ENCODE measurements at places on chromosomes 16 and 17.

DNA sequence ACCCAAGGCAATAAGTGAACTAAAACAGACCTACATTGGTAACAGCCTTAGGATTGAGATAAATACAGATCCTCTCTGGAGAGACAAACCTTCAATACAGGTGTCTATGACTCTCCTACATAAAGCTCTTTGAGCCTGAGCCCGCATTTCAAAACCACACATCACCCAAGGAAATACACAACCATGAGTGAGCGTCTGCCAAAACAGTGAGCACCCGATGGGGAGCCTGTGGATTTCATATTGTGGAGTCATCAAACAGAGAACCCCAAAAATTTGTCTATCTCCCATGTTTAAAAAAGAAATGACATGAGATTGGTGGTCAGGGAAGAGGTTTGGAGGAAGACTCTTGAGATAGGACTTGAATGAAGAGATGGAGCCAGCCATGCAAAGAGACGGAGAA lies 102.2 kb upstream of the LHX1 start:
- DNase-seq = no peak

DNA sequence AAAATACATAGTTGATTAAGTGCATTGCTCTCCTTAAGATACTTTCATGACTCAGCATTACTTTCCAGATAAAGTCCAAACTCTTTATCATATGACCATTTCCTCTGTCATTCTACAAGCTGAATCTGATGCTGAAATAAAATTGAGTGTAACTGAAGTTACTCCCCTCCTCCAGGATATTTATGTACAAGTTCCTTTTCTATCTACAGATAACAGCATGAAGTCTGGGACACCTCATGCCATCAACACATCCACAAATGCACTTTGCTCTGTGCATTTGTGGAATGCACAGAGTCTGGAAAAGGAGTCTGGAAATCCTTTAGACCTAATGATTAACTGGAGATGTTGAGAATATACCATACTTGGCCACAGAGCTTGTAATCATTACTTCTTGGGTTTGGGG lies 60.5 kb downstream of the ACSM2B start:
- DNase-seq = no peak

GRCh38 chr16:77556201-77556873 lies 121.5 kb upstream of the ADAMTS18 start:
- no peak for DNase-seq

- DNase-seq = peak; percentile 74
Measured at GRCh38 chr16:67186550-67186950, 2.8 kb upstream of the MATCAP1 start.

GRCh38 chr17:56034197-56034635 lies 119.1 kb upstream of the ANKFN1 start:
- peak; percentile 4 for DNase-seq

GRCh38 chr16:20622498-20622870 lies 46.3 kb upstream of the ACSM2B start:
- DNase-seq = no peak

DNA sequence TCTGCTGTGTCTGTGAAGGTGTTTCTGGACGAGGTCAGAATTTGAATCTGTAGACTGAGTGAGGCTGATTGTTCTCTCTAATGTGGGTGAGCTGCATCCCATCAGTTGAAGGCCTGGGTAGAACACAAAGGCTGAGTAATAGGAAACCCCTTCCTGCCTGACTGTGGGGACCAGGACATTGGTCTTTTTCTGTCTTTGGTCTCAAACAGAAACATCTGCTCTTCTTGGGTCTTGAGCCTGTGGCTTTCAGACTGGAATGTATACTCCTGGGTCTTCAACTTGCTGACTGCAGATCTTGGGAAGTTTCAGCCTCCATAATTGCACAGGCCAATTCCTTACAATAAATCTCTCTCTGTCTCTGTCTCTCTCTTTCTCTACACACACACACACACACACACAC lies 19.6 kb upstream of the LRRC75A start:
- no peak for DNase-seq

GRCh38 chr17:78986649-78987328 lies 7.1 kb upstream of the LGALS3BP start:
- DNase-seq = peak; percentile 53

DNA sequence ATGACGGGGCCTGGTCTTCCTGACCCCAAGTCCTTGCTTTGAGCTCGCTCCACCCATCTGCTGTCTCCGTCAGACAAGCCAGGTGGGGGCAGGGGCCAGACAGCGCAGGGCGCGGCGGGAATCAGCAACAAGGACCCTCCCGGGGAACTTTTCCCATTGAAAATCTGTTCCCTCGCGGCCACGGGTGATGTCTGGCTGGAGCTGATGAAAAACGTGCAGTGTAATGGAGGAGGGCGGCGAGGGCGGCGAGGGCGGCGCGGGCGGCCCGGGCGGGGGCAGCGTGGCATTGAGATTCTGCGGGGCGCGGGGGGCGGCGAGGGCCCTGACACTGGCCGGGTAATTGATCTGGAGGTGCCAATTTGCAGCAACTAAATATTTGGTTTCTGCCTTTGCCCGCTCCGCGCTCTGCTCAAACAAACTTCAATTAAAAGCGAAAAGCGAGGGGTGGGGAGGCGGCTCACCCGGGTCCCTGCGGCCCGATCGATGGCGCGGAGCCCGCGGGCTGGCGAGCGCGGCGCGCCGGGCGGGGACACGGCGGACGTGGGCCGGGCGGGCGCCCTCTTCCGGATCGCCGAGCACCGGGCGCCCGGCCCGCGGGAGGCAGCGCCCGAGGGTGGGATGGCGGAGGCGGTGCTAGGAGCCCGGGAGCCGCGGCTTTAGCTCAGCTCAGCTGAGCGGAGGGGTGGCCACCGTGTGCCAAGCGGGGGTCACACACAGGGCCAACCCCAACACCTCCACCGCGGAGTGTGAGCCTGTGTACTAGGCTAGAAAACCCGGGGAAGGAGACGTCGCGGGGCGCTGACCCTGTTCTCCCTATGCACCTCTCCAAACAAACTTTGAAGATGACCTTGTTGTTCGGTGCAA lies 32.4 kb downstream of the DCAKD start:
- DNase-seq = peak; percentile 47

DNA sequence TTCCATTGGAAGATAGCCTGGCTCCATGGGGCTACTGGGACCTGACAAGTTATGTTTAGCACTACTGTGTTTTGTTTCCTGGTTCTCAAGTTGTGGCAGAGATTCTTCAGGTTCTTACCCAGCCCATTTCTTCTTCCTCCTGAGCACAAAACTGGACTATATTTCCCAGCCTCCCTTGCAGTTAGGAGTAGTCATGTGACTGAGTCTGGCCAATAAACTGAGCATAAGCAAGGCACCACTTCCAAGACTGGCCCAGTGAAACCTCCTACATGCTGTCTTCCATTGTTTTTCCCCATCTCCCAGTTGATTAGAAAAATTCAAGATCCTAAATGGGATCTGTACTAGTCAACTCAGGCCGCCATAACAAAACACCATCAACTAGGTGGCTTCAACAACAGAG lies 28.2 kb upstream of the RBBP6 start:
- no peak for DNase-seq

DNA sequence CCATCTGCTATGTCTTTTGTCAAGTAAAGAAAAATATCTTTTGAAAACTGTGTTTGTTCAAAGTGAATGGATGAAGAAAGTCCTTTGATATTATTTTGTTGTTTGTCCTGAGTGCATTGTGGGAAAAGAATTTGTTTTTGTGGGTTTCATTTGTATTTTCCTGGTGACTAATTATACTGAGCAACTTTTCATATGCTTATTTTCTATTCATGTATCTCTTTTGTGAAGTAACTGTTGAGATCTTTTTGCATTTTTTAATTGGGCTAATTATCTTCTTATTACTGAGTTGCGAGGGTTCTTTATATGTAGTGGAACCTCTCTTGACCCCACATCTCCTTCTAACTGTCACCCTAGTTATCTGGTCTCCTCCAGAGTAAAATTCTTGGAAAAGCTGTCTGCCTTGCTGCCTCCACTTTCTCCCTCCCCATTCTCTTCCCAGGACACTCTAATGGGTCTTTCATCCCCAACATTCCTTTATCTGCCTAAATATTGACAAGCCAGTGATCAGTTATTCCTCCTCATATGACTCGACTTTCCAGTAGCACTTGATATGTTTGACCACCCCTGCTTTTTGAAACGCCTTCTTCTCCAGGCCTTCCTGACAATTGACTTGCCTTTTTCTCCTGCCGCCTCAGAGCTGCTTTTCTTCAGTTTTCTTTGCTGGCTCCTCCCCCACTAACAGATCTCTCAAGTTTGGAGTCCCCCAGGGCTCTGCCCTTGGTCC lies 117.6 kb upstream of the HAS3 start:
- DNase-seq = no peak

GRCh38 chr16:17396762-17397498 lies 73.8 kb downstream of the XYLT1 start:
- peak; percentile 68 for DNase-seq

All from foreskin fibroblast (primary cell).